ENCODE measurements at places on chromosomes 7 and 10. TPM values are rescaled to one million over a fixed set of nuclear protein-coding genes. Genes with fewer than 3 reads are reported as not detected.
A peak's percentile ranks its signal among the peaks of the same experiment; 100 is the strongest.

- DNase-seq, result no peak
Measured at GRCh38 chr7:95632609-95633008, 36.3 kb upstream of the PDK4 start.

DNA sequence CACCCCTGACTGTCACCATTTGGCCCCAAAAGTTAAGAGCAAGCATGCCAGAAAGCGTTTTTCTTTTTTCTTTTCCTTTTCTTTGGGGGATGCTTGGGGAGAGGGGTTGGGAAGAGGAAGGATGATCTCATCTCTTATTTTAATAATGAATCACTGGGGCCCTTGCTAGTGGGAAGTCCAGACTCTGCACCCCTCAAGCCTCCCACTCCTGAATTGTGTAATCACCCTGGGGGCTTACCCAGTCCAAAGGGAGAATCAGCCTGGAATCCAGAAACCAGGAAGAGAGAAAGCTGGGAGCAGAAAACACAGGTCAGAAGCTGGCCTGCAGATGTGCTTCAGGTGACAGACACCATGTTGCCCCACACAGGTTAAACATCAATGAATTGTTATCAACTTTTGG, 14.7 kb upstream of the HABP2 start:
- DNase-seq, result peak; percentile 33

GRCh38 chr7:41652267-41652666, 50.6 kb downstream of the INHBA start:
- no peak for DNase-seq

DNA sequence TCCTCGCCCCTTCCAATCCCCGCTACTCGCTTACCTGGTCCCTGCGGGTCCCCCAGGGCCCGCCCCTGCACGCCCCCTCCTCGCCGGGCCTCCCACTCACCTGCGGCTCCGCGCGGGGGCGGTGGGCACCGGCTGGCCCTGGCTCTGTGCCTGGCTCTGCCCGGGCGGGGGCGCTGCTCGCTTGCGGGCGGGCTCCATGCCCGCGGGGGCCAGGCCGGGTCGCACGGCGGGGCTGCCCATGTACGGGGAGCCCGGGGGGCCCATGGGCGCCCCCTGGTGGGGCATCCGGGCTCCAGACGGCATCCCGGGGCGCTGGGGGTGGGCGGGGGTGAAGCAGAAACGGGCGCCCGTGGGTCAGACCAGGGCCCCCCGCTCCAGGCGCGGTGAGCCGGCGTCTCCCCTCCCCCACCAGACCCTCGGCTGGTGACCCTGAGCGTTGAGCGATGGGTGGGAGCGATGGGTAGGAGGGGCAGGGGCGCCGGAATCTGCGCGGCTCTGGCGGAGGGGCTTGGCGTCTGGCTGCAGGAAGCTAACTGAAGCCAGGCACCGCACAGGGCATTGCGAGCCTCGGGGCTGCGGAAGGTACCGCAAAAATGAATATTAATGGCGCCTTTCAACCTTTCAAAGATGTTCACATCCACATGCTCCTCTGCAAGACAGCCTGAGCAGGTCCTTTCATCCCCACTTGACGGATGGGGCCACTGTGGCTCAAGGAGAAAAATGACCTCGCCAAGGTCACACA, 3.0 kb downstream of the SMARCD3 start:
- DNase-seq, result peak; percentile 83

DYNC1I1 gene
- 2.5 TPM for total RNA-seq

EPHA1 gene
- 39.4 TPM for total RNA-seq

ENKUR gene
- total RNA-seq, result 1.4 TPM

Data from hepatocyte (in vitro differentiated cells).